ENCODE measurements at places on chromosomes 13 and 19. TPM values are rescaled to one million over a fixed set of nuclear protein-coding genes. Genes with fewer than 3 reads are reported as not detected.

DNA sequence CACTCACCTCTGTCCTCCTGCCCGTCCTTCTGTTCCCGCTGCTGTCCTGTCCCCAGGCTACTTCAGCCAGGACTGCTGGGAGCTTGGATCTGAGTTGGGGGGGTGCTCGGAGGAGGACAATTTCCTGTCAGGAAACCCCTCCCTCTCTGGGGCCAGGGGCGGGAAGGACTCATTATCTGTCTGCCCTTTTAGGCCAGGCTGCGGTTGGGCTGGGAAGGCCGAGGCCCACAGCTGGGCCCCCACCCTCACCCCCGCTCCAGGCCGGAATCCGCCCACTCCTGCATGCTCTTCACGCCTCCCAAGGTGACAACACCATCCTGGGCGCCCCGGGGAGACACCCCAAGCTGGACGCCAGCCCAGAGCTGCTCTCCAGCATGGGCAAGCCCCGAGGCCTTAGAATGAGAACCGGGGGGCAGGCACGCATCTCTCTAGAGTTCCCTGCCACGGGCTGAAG lies at the start of gene EXOC3L2:
EXOC3L2 (minus strand) TSS at position 74 of the 454 bp plus-strand sequence. CDS start 6,362 bp downstream, outside the sequence.
- H3K4me3 ChIP-seq: peak within 1 kb of the TSS; percentile 19
- peak within 1 kb of the TSS; percentile 21 for H3K27ac ChIP-seq
- no peaks in the 10 kb centered on the region for H3K27me3 ChIP-seq
- H3K4me1 ChIP-seq: peaks cover 14% of the 10 kb centered on the region
- peak; percentile 62 for DNase-seq

Gene FXYD1
- total RNA-seq: 64.9 TPM

Gene CYP4F22
- 0.20 TPM for total RNA-seq

DNA sequence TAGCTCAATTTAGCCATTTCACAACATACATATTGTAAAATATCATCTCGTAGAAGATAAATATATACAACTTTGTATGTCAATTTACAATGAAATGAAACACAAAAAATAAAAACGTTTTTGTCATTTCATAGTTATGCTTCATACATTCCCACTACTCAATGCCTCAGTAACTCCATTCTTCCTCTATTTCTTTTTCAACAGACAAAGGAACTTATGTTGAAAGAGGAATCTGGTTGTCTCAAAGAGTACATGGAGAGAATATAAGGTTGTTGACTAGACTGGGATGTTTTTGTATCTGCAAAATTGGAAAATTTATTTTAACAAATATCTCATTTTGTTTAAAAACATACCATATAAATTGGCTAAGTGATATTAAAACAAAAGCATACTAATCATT lies 12.8 kb downstream of the KCTD12 start:
- DNase-seq: no peak
- H3K4me1 ChIP-seq: peaks cover 14% of the 10 kb centered on the region
- no peaks in the 10 kb centered on the region for H3K36me3 ChIP-seq

GRCh38 chr19:19280561-19280960 lies 7.5 kb upstream of the TM6SF2 start:
- H3K36me3 ChIP-seq: peaks cover 6% of the 10 kb centered on the region
- H3K4me1 ChIP-seq: no peaks in the 10 kb centered on the region

All from upper lobe of left lung (tissue), 6 donors.